Right lung (tissue), 10 donors: ENCODE measurements at places on chromosomes 11 and 22. TPM values are rescaled to one million over a fixed set of nuclear protein-coding genes. Genes with fewer than 3 reads are reported as not detected.

GRCh38 chr22:26592421-26592891 lies 2.5 kb upstream of the TPST2 start:
- no peak for DNase-seq

GRCh38 chr11:15819679-15820286 lies 536.6 kb downstream of the SOX6 start:
- DNase-seq: no peak

PRRG4 gene
- polyA plus RNA-seq: 1.6 TPM

- no peak for DNase-seq
Measured at GRCh38 chr11:68658097-68658496, 26.2 kb upstream of the GAL start.

DNA sequence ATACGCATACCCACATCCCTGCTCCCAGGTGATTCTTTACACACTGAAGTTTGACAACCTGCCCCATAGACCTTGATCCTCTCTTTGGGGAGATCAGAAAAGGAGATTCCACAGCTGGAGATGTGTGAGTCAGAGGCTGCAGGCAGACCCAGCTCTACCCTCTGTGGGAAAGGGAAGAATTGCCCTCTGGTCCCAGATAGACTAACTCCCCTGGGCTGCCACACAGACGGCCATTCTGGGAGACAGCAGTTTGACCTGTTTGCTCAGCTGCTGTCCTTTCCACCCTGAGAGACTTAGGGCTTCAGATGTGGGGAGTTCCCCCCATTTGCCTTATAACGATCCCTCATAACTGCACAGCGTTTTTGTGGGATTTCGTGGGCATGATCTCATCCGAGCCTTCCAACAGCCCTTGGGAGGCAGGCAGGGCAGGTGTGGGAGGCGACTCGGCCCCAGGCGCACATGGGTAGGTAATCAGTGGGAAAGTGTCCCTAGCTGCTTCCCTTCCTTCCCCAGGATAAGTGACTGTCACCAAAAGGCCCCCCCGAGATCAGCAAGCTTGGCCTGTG lies 14.1 kb downstream of the FAM83F start:
- no peak for DNase-seq
